ENCODE measurements at places on chromosomes 1 and 21.

DNA sequence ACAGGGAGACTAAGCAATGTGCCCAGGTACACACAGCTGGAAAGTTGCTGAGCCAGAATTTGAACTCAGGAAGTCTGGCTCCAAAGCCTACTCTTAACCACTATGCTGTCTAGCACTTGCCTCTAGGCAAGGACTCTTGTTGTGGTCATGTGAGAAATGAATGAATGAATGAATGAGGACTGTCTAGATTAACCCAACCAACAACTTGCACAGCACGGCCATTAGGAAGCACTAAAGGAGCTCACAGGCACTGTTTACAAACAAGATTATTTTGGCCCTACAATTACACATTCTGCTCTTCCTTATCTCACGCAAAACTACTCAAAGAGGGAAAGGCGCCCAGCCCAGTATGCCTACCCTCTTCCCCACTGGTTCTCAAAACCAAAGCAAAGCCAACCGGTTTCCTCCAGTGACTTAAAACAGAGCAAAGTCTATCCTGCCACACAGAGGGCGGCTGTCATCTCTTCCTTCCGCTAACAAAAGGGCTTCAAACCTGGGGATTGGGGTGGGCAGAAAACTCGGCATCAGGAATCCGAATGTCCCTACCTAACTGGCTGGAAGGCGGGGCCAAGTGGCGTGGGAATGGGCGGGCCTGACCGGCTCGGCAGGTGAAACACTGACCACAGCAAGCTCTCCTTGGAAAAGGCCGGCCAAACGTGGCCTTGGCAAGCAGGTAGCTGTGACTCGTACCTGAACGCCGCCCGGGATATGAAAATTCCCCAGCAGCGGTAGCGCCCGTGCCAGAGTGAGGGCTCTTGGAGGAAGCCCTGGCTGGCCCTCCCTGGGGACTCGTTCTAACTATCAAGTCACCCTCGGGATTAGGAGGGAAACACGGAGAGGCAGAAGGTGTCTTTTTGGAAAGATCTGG, 948 bp downstream of the STK40 start:
- no peak for DNase-seq

DNA sequence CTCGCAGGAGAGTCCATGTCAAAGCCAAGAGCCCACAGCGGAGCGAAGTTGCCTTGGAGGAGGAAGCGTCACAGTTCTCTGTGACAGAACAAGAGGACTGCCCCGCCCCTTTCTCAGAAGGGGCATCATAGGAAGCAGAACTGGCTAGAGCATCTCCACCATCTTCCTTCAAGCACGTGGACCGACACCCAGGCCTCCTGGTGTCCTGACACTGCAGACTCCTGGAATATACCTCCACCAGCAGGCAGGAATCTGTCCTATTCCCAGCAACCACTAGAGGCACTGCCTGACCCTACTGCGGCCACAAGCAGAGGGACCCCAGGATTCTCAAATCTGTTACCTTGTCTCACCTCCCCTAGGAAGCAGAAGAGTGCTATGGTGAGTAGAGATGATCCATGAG, 37.8 kb downstream of the GPA33 start:
- DNase-seq: no peak

DNA sequence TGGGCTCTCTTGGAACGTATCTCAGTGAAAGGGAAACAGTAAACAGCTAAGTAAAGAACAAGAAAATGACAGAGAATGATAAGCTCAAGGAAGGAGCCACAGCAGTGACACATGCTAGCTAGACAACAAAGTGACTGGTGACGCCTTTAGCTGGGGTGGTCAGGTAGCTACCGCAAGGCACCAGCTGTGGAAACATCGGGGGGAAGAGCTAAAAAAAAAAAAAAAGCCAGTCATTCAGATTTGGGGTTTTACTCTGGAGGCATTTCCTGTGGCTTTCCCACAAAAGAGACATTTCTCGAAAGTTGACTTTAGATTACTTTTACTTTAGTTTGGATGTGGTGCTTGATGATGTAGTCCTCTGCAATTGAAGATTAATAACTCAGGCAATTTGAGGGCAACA, 2.1 kb downstream of the FHAD1 start:
- no peak for DNase-seq

DNA sequence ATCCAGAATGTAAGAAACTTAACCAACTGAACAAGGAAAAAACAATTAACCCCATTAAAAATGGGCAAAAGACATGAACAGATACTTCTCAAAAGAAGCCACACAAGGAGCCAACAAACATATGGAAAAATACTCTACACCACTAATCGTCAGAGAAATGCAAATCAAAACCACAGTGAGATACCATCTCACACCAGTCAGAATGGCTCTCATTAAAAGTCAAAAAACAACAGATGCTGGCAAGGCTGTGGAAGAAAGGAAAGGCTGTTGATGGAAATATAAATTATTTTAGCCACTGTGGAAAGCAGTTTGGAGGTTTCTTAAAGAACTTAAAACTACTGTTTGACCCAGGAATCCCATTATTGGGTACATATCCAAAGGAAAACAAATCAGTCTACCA, 51.2 kb downstream of the RGS4 start:
- no peak for DNase-seq

DNA sequence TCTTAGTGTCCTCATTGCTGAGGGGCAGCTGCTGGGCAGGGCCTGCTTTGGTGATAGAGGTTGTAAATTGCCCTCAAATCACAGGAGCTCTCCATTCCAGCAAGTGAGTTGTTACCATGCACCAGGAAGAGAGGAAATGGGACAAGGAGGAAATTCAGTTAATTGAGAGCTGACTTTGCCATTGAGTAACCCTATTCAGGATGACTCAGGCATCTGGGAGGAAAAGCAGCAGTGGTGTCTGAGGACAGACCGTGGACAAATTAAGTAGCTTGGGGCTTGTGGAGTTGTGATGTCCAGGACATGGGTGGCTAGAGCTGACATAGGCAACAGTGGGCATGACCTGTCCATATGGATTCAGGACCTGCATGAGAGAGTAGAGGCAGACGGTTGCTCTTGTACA, 5.9 kb downstream of the ARHGEF10L start:
- no peak for DNase-seq

- DNase-seq: no peak
These were observed 528.5 kb downstream of the PLPP3 start for GRCh38 chr1:56050911-56051310.

GRCh38 chr1:220982686-220983085, 103.4 kb downstream of the HLX start:
- no peak for DNase-seq

DNA sequence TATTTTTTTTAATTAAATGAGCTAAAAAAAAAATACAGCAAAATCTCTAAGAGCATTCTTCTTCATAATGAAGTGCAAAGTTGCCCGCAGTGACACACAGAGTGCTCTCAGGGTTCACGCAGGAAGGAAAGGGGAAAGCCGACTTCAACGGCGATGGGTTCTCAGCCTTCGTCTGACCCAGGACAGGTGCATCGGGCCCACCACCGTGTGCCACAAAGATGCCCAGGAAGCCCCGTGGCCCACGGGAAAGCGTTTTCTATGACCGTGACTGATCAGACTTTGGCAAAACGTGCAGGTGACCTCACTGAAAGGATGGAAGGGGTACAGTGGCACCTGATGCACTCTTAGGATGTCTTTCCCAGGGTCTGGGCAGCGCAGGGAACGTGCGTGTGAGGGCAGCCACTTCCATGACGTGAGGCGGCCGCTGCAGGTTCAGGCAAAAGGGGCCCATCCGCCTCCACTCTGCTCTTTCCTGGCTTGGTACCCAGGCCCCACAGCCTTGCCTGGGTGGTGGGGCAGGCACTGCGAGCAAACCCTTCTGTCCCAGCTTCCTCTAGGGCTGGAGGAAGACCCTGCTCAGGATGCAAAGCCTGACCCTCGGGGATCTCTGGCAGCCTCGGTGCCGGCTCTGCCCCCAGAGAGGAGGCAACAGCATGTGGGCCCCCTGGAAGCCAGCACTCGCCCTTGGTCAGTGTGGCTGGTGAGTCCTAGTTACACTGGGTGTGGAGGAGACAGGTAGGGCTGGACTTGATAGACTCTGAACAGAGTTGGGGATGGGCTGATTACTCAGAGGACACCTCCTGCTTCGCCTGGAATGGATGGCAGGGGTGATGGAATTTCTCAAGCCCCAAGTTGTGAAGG, 8.3 kb downstream of the LRRC47 start:
- DNase-seq: no peak

- no peak for DNase-seq
These were observed 1.7 kb upstream of the DUSP10 start for GRCh38 chr1:221743416-221744208.

DNA sequence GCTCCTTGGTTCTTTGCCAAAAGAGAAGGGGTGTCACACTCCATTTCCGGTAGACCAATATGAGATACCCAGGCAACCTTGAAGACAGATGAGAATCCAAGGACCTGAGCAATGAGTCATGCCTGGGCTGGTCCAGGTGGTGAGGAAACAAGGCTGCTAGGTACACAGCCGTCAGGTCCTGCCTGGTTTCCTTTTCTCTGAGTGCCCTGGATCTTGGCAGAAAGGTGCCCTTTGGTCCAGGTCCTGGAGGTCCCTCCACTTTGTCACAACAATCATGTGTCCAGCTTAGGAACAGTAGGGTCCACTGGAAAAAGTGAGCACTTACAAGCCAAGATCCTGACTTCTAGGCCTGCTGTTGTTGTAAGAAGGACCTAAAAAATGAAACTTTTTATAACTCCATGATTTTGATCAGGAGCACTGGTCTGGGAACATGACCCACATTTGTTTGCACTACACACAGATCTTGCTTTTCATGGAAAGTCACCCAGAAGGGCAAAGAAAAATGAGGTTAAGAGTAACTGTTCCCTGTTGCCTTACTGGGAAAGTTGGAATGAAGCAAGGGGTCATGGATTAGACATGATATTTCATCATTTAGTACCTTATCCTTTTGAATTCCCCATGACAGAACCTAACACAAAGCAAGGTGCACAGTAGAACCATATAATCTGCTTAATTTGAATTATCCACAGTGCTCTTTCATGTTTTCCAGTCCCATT, 94.7 kb downstream of the PAPPA2 start:
- DNase-seq: no peak

DNA sequence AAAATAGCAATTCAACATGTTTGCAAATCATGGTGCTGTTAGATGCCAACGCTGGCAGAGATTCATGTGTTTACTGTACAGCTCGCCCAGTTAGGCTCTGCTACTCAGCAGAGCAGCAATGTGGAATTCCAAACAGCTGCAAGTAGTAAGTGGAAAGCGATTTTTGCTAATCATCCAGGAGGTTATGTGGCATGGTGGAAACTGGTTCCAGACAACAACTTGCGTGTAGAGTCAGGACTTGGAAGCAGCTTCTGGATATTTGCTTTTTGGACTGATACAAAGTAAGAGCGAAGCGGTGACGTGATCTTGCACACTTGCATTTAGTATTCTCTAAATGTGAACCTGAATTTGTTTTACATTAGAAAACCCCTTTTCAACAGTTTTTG, 27.1 kb upstream of the HHAT start:
- no peak for DNase-seq

DNA sequence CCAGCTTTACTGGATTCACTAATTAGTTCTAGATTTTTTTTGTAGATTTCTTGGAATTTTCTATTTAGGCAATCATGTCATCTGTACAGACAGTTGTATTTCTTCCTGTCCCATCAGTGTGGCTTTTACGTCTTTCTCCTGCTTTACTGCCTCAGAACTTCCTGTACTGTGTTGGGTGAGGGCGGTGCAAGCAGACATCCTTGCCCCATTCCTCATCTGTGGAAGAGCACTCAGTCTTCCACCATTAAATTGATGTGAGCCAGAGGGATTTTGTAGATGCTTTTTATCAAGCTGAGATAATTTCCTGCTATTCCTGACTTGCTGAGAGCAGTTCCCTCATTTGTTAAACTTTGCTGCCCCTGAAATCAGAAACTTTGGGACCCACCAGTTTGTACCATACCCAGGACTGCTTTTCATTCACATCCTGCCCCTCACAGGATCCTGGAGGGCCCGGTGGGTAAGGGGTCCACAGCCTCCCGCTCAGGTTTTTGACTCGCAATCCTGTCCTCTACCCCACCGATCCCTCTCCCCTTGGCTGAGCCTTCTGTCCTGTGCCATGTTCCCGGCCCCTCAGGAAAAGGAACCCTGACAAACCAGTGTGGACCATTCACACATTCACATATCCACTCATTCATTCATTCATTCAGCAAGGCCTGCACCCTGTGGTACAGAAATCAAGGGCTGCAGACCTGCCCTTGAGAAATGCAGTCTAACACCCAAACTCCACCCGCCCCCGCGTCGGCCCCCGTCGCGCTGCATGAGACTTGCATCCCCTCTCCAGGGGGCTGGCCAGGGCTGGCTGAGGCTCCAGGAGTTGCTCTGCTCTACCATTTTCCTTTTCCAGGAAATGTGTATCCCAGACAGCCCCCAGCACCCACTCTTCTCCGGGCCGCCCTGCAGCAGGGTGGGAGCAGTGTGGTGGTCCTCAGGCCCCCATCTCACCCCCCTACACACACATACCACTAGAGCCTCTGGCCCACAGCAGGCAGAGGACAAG, 246.5 kb upstream of the VAMP3 start:
- no peak for DNase-seq

DNA sequence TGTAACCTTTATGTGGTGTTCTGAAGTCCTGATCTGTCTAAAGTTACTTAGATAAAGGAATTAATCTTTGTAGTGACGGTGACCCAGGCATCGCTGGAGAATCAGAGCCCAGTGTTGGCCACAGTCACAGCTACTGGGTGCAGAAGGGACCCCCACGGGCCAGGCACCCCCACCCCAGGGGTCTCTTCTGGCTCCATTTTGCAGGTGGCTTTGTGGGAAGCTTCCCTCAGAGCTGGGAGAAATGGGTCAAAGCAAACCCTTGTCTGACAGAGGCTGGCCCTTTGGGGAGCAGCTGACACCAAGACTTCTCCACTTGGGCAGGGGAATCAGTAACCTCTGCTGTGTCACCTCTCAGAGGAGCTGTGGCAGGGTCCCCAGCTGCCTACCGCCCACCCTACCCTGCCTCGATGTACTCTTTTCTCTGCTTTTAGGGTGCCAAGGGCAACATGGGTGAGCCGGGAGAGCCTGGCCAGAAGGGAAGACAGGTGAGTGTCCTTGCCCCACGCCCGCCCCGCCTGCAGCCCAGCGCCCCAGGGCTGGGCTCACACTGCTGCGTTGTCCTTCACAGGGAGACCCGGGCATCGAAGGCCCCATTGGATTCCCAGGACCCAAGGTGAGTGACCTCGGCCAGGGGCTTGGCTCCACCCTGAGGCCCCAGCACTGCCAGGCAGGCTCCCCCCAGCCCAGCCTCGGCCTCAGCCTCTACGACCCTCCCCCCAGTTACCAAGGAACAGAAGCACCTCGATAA, 17.7 kb downstream of the COL6A2 start:
- no peak for DNase-seq

DNA sequence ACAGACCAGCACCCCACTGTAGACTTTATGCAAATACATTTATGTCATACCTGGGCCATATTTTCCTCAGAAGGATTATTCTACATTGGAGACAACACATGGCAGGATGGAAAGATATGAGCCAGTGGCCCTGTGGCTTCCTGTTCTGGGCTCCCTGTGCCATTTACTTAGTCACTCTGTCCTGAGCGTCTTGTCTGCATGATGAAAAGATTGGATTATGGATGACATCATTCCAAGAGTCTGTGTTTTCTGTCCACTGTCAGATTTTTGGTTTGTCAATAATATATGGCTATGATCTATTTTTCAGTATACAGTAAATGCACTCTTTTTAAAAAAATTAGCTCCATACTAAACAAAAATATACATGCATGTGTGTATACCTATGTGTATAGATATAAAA, 30.8 kb downstream of the IGSF5 start:
- DNase-seq: no peak

Measured in SK-N-MC (cell line).